ENCODE measurements at places on chromosomes 12 and 14.

DNA sequence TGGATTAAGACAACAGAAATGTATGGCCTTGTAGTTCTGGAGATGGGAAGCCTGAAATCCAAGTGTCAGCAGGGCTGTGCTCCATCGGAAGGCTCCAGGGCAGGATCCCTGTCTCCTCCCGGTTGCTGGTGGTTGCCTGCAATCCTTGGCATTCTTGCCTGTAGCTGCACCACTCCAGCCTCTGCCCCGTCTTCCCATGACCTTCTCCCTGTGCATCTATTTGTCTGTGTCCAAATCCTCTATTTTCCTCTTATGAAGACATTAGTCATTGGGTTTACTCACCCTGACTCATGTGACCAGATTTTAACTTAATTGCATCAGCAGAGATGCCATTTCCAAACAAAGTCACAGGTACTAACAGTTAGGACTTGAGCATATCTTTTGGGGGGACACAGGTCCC, 15.1 kb downstream of the TUNAR start:
- no peak for DNase-seq

DNA sequence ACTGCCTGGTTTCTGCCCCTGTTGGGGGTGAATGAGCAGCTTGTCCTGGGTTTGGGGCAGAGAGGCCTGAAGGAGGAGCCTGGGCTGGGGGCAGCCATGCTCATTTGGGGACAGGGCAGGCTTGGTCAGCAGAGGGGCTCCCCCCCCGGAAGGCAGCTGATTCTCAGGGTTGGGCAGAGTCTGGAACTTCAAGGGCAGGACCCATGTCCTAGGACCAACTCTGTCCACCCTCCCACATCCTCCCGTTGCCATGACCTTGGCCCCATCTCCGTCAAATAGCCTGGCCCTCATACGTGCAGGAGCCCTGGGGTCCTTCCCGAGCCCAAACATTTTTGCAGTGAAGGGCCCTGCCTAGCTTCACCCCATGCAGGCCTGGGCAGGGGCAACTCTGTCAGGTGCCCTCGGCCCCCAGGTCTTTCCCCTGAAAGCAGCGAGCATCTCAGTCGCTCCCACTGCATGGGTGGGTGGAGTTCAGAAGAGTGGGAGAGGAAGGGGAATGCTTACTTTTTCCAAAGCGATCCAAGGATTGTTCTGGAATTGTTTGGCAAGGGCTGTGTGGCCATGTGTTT, 32.6 kb downstream of the TNFAIP2 start:
- DNase-seq, result no peak

DNA sequence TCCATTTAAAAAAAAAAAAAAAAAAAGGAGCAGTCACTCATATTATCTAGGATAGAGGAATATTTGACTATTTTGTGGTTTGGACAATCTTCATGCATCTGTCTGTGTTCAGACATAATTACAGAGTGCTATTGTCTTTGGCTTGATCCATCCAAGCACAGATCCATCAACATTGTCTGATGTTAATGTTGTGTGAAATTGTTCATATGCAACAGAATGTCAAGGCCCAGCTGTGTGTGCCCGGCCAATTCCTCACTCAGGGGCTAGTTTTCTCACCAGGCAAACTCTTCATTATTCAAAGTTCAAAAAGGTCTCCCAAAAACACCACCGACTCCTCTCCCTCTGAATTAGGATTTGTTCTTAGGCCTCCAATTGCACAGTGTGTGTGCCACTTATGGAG, 324.9 kb upstream of the TMTC1 start:
- DNase-seq, result no peak

DNA sequence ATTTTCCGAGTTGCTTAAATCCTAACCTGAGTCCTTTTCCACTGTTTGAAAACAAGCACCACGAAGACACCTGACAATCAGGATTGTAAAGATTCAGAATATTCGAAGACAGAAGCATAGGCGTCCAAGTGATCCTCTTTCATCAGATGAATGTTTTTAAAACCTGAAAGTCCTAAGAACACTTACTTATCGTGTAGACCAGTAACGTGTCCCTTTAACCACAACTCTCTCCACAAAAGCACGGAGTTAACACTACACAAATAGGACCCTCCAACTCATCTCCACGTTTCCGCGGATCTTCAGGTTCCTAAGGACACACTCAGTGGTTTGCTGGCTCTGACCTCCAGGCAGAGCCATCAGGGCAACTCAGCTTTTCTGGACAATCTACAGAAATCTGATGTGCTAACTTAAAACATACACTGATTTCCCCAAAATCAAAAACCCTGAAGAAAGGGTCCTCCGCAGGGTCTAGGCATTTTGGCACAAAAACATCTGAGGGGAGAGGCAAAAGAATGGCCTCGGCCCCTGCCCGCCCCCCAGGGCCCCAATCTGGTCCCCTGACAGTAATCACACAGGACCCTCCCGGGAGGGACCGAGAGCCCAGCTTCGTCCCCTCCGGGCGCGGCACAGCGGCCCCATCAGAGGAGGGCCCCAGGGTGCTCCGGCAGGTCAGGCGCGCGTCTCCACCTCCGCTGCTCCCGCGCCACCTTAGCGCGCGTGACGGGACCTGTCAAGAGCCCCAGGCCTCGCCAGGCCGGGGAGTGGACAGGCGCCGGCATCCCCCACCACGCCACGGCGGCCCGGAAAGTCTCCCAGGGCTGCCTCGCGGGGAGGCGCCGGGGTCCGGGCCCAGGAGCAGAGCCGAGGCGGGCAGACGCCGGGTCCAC, 925 bp downstream of the DICER1 start:
- DNase-seq, result no peak

DNA sequence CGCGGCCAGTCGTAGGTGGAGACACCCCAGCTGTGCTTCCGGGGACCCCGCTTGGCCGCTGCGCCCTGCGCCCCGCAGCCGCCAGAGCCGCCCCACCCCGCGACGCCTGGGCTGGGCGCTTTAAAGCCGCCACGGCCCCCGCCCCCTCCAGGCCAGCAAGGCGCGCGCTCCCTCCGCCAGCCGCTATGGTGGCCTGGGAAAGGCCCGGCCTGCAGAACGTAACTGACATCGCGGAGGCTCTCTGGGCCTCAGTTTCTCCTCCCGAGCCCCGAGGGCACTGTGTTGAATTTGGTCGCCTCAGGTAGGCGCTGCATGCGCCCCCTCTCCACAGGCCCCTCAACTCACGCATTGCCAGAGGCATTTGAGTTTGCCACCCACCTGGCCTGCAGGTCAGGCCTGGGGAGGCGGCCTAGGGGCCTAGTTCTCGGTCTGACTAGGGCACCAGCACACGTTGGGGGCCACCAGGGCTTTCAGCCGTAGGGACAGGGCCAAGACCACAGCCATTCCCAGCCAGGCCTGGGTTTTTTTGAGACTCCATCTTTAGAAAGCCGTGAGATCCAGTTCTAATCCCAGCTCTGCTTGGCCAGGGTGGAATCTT, at the start of gene NGB:
Gene NGB, minus strand, starts transcription at position 94 of the 598 bp plus-strand sequence. CDS start 269 bp downstream, outside the sequence.
- DNase-seq, result no peak

DNA sequence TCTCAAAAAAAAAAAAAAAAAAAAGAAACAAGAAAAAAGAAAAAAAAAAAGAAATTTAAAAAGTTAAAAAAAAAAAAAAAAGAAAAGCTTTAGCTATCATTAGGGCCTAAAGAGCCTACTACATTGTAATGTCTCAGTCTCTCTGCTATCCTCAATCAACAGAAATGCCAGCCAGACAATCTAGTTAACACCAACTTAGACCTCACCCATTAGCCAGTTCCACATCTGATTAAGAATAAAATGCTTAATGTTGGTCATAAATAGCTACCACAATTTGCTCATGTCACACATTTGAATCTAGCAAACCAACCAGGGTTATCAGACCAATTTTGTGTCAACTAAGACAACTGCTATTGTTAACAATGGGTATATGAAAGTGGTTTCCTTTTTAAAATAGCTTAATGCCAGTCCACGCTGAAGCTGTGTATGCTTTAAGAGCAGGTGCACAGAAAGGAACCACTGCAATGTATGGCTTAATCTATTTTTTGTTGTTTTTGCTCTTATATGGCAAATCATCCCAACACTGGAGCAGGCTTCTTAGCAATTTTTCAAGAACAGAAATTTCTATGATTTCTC, 45.5 kb upstream of the SELPLG start:
- no peak for DNase-seq

- DNase-seq, result no peak
Observed at GRCh38 chr12:1102115-1102514, 111.1 kb downstream of the ERC1 start.

DNA sequence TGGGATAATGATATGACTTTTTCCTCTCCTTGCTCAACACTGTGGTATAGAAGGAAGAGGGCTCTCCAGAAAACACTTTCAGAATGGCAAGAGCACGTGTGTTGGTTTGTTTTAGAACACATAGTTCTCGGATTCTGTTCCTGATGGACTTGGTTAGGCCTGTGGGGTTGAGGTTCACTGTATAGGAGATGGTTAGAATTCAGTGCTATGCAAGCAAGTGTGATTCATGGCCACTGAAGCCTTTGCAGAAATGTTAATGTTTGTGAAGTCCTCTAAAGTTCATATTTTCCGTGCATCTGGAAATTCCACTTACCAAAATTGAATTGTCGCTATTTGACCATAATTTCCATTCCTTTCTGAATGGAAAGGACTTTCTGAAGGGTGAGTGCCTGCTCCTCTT, 233.2 kb upstream of the DDHD1 start:
- no peak for DNase-seq

Data from hematopoietic multipotent progenitor cell treated with erythropoietin and hydrocortisone succinate and interleukin-3 and kit ligand, for 15 days (in vitro differentiated cells).